Endothelial cell (in vitro differentiated cells): ENCODE measurements at places on chromosomes 5 and 9.

GRCh38 chr5:991472-992267, 16.9 kb upstream of the NKD2 start:
- no peak for DNase-seq

GRCh38 chr9:112863746-112864145, 26.9 kb downstream of the SLC46A2 start:
- DNase-seq = no peak

- no peak for DNase-seq
Observed at GRCh38 chr9:28999057-28999456, 1425.8 kb upstream of the C9orf72 start.

DNA sequence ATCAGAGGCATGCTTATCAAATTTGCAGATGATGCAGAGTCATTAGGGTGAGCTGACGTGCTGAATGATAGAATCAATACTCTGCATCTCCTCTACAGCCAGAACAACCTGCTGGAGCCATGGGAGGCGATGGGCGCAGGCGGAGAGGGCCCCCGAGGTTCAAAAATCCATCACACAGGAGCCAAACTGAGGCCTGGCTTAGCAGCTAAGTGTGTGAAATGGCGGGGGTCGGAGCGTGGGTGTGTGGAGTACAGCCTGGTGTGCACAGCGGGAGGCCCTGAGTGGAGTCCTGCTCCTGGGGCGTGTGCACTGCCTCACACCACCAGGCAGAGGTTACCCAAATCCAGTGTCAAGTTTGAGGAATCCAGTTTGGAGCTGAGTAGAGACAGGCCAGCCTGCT, 73.2 kb downstream of the MVB12B start:
- no peak for DNase-seq

GRCh38 chr9:117044241-117044640, 357.1 kb downstream of the TRIM32 start:
- DNase-seq = peak; percentile 3

GRCh38 chr9:132415181-132415580, 5.2 kb downstream of the CFAP77 start:
- DNase-seq = no peak
